ENCODE measurements at places on chromosomes 5 and 9.

GRCh38 chr5:178589180-178590140 lies 733 bp downstream of the COL23A1 start:
- DNase-seq = peak; percentile 3

GRCh38 chr9:126290871-126291270 lies 35.8 kb upstream of the MVB12B start:
- no peak for DNase-seq

DNA sequence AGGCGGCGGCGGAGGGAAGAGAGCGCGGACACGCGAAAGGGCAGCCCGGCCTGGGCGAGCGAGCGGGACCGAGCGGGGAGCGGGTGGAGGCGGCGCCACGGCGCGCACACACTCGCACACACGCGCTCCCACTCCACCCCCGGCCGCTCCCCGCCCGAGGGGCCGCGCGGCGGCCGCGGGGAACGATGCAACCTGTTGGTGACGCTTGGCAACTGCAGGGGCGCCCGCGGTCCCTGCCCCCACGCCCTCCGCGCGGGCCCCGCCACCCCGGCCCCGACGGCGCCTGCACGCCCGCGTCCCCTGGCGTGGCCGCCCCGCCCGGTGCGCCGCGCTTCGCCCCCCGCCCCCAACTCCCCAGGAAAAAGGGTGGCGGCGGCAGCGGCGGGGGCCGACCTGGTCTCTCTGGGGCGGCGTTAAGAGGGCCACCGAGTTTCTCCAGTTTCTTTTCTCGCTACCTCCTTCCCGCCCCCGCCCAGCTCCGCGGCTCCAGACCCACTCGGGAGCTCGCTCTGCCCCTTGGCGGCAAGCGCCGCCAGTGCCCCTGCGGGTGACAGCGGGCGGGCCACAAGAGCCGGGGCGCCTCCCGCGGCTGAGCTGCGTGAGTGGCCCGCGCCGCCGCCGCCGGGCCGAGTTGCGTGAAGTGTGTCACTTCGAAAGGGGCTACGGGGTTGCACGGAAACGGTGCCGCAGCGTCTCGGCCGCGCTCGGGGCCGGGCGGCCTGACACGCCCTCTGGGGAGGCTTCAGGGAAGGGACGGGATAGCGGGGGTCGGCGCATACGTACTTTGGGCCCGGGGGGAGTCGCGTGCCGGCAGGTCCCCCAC lies at the start of gene NR3C1:
Gene NR3C1 (minus strand): TSS at position 94 of the 823 bp plus-strand sequence. CDS start 2,847 bp downstream, outside the sequence.
- peak; percentile 91 for DNase-seq

GRCh38 chr5:7209658-7210057 lies 186.3 kb upstream of the ADCY2 start:
- no peak for DNase-seq

DNA sequence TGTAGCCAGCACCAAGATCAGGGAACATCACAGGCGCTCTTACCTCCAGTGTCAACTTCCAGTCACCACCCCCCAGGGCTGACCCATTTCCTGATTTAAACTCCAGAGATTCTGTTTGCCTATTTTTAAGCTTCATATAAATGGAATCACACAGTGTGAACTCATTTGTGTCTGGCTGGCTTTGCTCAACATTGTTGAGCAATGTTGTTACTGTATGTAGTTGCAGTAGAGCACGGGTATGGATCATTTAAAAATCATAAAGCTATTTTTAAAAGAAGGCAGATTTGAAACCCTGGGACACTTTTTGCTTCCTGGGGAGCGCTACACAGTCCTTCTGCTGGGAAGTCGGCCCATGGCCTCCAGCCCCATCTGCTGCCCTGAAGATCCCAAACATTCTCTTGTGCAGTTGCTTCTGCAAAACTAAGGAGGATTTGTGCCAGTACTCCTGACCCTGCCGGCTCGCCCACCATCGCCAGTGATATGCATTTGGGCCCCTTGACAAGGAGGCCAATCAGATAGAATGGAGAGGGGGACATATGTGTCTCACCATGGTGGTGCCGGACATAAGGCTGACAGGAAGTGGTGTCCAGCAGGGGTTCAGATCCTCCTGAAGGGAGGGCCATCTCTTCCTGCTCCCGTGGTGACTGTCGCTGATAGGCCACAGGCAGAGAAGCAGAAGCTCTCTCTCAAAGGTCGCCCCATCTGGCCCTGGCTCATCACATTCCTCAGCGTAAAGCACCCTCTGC lies 13.3 kb downstream of the DCANP1 start:
- DNase-seq = no peak

DNA sequence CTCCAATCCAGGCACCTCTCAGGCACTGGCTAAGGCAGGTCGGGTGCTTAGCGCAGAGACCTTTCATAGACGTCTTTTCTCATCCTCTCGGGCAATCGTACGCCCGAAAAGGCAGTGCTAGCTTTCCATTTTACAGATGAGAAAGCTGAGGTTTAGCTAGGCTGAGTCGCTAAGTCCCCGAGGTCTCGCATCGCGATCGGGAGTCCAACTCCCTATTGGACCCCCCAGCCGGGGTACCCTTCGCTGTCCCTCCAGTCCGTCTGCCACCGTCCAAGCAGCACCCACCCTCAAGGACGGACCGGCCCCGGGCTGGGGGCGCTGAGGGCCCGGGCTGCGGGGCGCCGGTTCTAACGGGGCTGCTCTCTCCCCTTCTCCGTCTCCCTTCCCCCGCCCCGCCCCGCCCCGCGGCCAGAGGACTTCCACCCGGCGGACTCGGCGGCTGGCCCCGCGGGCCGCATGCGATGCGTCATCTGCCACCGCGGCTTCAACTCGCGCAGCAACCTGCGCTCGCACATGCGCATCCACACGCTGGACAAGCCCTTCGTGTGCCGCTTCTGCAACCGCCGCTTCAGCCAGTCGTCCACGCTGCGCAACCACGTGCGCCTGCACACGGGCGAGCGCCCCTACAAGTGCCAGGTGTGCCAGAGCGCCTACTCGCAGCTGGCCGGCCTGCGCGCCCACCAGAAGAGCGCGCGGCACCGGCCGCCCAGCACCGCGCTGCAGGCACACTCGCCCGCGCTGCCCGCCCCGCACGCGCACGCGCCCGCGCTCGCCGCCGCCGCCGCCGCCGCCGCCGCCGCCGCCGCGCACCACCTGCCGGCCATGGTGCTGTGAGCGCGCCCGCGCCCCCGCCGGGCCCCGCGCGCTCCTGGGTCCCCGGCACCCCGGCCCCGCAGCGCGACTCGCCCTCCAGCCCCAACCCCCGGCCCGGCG lies 12.5 kb upstream of the EXOSC2 start:
- DNase-seq = peak; percentile 56

All from CD4-positive, alpha-beta memory T cell (primary cell).